ENCODE measurements at places on chromosomes 16 and 17. TPM values are rescaled to one million over a fixed set of nuclear protein-coding genes. Genes with fewer than 3 reads are reported as not detected.

- no peak overlapping the region for H3K4me3 ChIP-seq
- H3K27ac ChIP-seq, result peak overlapping the region; percentile 77
- H3K36me3 ChIP-seq, result no peaks in the 10 kb centered on the region
- H3K27me3 ChIP-seq, result no peaks in the 10 kb centered on the region
- DNase-seq, result no peak
Measured at GRCh38 chr17:61307905-61308886, 91.4 kb upstream of the TBX2 start.

GRCh38 chr17:40950176-40950575, 12.7 kb upstream of the KRT23 start:
- no peaks in the 10 kb centered on the region for H3K4me1 ChIP-seq
- H3K27me3 ChIP-seq, result peaks cover 5% of the 10 kb centered on the region
- no peak overlapping the region for H3K4me3 ChIP-seq

GRCh38 chr16:35102780-35103403, 1643.5 kb downstream of the TP53TG3F start:
- H3K36me3 ChIP-seq, result no peaks in the 10 kb centered on the region
- no peak overlapping the region for H3K27ac ChIP-seq
- no peak for DNase-seq
- H3K4me3 ChIP-seq, result no peak overlapping the region

- no peak overlapping the region for H3K27ac ChIP-seq
- DNase-seq, result no peak
- no peaks in the 10 kb centered on the region for H3K4me1 ChIP-seq
- peaks cover 23% of the 10 kb centered on the region for H3K27me3 ChIP-seq
Measured at GRCh38 chr17:80124351-80124981, 22.5 kb downstream of the EIF4A3 start.

GRCh38 chr17:7588553-7589203, 1.2 kb downstream of the SOX15 start:
- H3K4me1 ChIP-seq, result peaks cover 39% of the 10 kb centered on the region
- peaks cover 19% of the 10 kb centered on the region for H3K36me3 ChIP-seq
- DNase-seq, result no peak
- H3K27me3 ChIP-seq, result no peaks in the 10 kb centered on the region

DNA sequence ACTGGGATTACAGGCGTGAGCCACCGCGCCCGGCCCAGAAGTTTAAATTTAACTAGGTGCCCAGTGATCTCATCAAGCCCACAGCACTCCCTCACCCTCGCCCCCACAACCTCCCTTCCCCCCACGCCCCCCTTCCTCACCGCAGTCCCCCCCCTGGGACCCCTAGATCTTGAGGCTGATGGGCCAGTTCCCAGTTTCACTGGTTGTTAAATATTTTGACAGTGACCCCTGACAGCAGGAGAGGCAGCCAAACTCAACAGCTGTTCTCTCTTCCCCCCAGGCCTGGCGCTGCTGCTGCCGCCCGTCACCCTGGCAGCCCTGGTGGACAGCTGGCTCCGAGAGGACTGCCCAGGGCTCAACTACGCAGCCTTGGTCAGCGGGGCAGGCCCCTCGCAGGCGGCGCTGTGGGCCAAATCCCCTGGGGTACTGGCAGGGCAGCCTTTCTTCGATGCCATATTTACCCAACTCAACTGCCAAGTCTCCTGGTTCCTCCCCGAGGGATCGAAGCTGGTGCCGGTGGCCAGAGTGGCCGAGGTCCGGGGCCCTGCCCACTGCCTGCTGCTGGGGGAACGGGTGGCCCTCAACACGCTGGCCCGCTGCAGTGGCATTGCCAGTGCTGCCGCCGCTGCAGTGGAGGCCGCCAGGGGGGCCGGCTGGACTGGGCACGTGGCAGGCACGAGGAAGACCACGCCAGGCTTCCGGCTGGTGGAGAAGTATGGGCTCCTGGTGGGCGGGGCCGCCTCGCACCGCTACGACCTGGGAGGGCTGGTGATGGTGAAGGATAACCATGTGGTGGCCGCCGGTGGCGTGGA, 15.6 kb downstream of the QPRT start:
- no peaks in the 10 kb centered on the region for H3K27me3 ChIP-seq
- H3K4me1 ChIP-seq, result no peaks in the 10 kb centered on the region
- DNase-seq, result no peak
- no peak overlapping the region for H3K4me3 ChIP-seq
- no peak overlapping the region for H3K27ac ChIP-seq

DNA sequence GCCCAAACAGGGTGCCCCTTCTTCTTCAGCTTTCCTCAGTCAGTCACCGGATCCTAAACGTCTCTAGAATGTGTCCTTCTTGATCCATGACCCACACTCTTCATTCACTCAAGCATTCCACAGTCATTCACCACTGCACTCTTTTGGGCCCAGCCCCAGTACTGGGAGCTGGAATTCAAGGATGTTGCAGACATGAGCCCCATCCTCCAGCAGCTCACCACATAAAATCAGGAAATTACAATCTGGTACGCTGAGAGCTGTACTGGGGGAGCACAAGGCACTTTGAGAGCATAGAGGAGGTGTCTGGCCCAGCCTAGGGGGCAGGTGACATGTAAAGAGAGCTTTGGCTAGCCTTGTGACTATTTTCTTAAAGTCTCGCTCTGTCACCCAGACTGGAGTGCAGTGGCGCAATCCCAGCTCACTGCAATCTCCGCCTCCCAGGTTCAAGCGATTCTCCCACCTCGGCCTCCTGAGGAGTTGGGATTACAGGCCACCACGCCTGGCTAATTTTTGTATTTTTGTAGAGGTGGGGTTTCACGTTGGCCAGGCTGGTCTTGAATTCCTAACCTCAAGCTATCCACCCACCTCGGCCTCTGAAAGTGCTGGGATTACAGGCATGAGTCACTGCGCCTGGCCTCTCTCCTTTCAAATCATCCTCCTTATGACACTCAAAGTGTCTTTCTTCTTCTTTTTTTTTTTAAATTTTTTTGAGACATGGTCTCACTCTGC, 18.7 kb downstream of the CES4A start:
- no peaks in the 10 kb centered on the region for H3K4me1 ChIP-seq
- H3K36me3 ChIP-seq, result no peaks in the 10 kb centered on the region
- no peak overlapping the region for H3K27ac ChIP-seq
- no peak for DNase-seq

DNA sequence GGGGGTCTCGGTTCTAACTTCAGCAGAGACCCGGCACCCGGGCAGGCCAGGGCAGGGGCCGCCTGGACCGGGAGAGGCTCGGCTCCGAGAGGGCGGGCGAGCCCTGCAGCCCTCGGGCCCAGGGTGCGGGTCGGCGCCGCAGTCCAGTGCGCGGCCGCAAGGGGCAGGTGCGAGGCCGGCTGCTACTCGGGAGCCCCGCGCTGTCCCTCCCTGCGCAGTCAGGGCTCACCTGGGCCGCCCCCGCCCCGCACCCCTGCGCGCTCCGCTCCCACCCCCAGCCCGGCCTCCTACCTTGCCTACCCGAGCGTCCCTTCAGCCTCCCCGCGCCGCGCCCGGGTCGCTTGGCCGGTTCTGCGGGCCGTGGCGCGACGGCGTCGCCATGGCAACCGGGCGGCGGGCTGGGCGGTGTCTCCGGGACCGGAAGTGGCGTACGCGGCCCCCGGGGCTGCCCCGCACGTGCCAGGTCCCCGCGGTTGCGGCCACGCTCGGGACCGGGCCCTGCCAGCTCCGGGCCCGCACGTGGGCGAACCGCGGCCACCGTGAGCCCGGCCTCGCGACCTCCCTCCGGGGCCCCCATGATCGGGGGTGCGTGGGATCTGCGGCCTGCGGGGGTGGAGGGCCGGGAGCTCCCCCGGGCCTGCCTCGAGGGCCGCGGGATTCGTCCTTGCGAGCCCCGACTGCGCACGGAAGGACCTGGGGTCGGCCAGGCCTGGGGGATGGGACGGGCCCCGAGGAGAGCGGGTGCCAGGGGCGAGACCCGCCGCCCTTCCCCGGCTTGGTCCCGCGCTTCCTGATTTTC, at the start of gene CYB561:
Gene CYB561, minus strand, starts transcription at position 353 of the 799 bp plus-strand sequence. CDS start 8,759 bp downstream, outside the sequence.
- H3K27me3 ChIP-seq, result peaks cover 4% of the 10 kb centered on the region
- peaks cover 9% of the 10 kb centered on the region for H3K4me1 ChIP-seq
- no peaks in the 10 kb centered on the region for H3K36me3 ChIP-seq
- peak within 1 kb of the TSS; percentile 68 for H3K4me3 ChIP-seq

GRCh38 chr16:59535298-59535697, 801.2 kb upstream of the GOT2 start:
- DNase-seq, result no peak
- H3K27ac ChIP-seq, result no peak overlapping the region
- H3K4me1 ChIP-seq, result peaks cover 1% of the 10 kb centered on the region
- no peaks in the 10 kb centered on the region for H3K36me3 ChIP-seq

GRCh38 chr16:87620201-87620495, 17.8 kb downstream of the JPH3 start:
- H3K27ac ChIP-seq, result no peak overlapping the region
- no peaks in the 10 kb centered on the region for H3K4me1 ChIP-seq
- no peak overlapping the region for H3K4me3 ChIP-seq
- DNase-seq, result no peak
- H3K36me3 ChIP-seq, result no peaks in the 10 kb centered on the region
- H3K27me3 ChIP-seq, result peaks cover 16% of the 10 kb centered on the region

- H3K4me1 ChIP-seq, result peaks cover 3% of the 10 kb centered on the region
- H3K36me3 ChIP-seq, result no peaks in the 10 kb centered on the region
- no peak overlapping the region for H3K4me3 ChIP-seq
- H3K27me3 ChIP-seq, result peaks cover 17% of the 10 kb centered on the region
- no peak overlapping the region for H3K27ac ChIP-seq
- DNase-seq, result no peak
Measured at GRCh38 chr17:30363715-30364202, 15.0 kb upstream of the CPD start.

- H3K4me1 ChIP-seq, result no peaks in the 10 kb centered on the region
- H3K27me3 ChIP-seq, result no peaks in the 10 kb centered on the region
- no peak for DNase-seq
- no peak overlapping the region for H3K27ac ChIP-seq
- peaks cover 64% of the 10 kb centered on the region for H3K36me3 ChIP-seq
Measured at GRCh38 chr17:42708588-42708987, 26.3 kb downstream of the CNTNAP1 start.

CHST5 gene
- total RNA-seq, result 0.27 TPM

PYDC1 gene
- not detected for total RNA-seq
